Stimulated activated CD8-positive, alpha-beta memory T cell treated with anti-CD3 and anti-CD28 coated beads, Interleukin-2, amount 100 ng/mL, for 48 hours (primary cell): ENCODE measurements at places on chromosomes 2 and 18.

DNA sequence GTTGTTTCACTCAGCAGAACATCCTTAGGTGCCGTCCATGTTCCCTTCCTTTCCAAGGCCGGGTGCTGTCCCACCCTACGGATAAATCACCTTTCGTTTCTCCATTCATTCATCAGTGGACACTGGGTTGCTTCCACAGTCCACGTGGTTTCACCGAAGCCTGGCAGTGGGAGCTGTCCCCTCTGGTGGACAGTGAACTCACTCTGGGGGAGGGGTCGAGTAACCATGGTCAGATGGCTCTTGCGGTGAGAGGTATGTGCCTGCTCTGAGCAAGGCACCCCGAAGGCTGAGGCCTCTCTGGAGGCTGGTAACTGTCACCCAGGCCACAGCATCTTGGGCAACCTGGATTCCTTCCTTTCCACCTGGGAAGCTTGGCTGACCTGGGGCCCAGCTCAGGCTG is 61.5 kb upstream of the TWIST2 start:
- no peak for DNase-seq

DNA sequence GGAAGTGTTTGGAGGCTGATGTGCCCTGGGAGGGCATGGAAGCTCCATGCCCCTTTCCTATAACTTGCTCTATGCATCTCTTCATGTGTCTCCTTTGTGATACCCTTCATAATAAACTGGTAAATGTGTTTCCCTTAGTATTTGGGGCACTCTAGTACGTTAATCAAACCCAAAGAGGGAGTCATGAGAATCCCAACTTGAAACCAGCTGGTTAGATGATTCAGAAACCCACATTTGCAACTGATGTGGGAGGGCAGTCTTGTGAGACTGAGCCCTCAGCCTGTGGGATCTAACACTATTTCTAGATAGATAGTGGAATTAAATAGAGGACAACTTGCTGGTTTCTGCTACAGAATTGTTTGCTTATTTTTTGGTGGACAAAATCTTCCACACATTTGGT is 20.3 kb downstream of the ANKRD30B start:
- no peak for DNase-seq

DNA sequence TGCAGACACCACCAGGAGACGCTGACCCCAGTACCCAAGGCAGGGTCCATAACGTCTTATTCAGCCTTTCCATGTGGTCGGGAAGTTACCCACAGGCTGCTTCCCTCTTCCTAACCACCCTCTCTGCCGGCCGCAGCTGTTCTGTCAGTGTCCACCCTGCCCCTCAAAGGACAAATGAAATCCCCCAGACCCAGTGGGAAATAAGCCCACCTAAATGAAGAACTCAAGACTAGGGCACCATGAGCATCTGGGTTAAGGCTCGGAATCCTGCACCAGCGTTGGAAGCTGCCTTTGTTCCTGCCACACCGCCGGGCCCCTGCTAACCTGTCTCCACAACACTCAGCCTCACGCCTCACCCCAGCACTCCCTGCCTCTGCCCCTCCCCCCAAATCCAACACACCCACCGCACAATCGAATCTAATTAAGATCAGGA is 21.7 kb downstream of the BCL11A start:
- DNase-seq = no peak

DNA sequence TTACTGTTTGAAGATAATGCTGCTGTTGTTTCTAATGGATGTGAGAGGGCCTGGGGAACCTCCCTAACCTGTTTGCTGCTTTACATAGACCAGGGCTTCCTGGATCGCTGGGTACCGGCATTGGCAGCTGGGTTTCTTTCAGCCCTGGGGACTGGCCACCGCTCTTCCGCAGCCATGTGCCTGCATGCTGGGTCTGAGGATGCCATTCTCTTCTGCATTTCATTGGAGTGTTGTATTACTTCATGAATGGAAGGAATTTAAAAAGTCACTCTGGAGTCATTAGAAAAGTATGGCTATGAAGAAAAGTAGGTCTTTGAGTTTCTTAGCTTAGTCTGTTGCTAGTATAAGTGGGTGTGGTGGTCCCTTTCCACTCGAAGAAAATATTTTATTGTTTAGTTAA is 107.3 kb upstream of the MGAT5 start:
- DNase-seq = no peak

GRCh38 chr18:76882146-76882545 is 59.8 kb downstream of the ZNF236 start:
- no peak for DNase-seq

GRCh38 chr2:176192351-176192750 is 3.9 kb downstream of the HOXD1 start:
- no peak for DNase-seq
